ENCODE measurements at places on chromosomes 4 and X.

GRCh38 chrX:25601323-25601722, 536.8 kb upstream of the MAGEB18 start:
- no peak for DNase-seq

GRCh38 chr4:181289198-181289597, 954.0 kb upstream of the TENM3 start:
- no peak for DNase-seq

DNA sequence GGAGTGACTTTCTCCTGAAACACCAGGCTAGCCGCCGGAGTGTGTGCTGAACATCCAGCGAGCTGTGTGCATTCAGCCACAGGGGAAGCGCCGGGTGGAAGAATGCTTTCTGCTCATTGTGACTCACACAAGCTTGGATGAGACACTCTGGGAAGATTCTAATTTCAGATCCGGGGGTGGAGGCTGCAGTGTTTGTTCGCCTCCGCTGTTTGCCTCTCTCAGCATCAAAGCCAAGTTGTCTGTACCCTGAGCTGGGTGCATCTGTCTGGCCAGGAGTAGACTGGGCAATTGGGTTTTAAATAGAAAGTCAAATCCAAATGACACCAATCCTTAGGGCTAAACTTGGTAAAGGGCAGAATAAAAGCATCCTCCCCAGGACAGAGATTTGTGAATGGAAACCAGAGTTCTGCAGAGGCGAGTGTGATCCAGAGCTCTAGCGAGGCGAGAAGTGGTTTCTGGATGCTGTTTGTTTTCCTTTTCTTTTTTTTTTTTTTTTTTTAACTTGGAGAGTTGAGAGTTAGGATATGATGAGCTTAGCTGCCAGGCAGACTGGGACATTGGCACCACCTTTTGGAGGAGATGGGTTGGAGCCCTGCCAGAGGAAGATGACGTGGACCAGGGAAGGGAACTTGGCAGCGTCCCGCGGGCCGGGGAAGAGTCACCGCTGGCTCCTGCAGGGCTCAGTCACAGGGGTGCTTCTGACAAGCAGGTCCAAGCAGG, 196.0 kb upstream of the PSAPL1 start:
- no peak for DNase-seq

DNA sequence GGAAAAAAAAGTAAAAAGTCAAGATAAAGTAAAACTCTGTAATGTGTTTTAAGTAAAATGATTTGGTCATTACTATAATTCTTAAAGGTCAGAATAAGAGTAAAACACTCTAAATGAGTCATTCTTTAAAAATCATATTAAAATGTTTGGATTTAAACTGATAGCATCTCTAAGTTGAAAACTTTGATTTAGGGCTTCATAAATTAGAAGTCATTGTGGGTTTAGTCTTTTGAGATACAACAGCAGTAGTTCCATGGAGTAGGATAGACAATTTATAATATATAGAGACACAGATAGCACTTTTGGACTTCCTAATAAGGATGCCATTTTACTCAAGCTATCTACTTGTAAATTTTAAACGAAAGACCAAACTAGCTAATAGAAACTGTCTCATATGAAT, 77.1 kb upstream of the PABPC4L start:
- DNase-seq = no peak

GRCh38 chr4:2745981-2746806, 9.9 kb downstream of the TNIP2 start:
- DNase-seq = no peak

- no peak for DNase-seq
These were observed 4.1 kb upstream of the PDGFC start for GRCh38 chr4:156975686-156976085.

- DNase-seq = no peak
These were observed 590.7 kb downstream of the BCOR start for GRCh38 chrX:39507034-39507433.

DNA sequence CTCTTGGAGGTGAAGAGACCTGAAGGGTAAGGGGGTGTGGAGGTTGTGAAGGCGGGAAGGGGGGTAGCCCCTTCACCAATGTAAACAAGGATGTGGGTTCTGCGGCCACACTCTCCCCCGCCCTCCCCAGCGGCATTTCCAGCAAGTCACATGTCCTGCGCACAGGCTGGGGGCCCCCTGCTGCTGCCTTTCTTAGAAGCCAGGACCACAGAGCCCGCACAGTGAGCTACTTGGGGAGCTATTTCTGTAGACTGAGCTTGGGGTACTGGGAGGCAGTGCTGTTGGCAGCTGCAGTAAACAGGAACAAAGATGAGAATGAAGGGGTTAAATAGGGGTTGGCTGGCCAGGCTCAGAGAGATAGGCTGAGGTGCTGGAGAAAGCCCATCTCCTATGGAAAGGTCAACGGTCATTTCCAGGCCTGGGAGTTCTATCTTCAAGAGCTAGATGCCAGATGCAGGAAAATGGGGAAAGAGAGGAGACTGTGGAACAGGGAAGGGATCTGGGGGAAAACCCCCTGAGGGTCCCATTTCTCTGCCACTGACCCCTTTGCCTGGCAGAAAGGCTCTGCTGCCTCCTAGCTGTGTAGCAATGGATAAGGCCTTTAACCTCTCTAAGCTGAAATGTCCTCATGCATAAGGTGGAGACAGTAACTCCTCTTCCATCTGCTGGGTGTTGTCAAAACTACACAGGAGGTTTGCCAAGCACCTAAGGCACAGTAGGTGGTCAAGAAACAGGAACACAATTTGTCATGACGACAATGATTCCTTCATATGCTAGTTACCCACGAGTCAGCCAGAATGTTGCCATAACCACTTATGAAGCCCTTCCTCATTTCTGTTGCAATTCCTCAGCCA, 18.5 kb upstream of the PIM2 start:
- DNase-seq = no peak

DNA sequence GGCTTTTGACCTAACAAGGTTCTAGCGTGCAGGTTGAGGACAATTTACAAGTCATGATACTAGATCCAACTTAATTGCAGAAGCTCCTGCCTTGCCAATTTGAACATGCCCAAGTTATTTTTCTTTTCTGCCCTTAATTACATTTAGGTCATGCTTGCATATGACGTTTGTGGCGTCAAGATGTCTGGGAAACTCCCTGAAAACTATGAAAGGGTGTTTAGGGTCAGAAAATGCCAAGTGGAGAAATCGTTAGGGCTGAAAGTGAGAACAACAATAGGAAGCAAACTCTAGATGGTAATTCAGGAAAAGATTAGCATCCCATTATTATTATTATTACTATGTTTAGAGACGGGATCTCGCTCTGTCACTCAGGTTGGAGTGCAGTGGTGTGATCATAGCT, 38.2 kb upstream of the PLAC8 start:
- DNase-seq = no peak

- no peak for DNase-seq
These were observed 1.6 kb upstream of the NAT8L start for GRCh38 chr4:2057382-2058065.

DNA sequence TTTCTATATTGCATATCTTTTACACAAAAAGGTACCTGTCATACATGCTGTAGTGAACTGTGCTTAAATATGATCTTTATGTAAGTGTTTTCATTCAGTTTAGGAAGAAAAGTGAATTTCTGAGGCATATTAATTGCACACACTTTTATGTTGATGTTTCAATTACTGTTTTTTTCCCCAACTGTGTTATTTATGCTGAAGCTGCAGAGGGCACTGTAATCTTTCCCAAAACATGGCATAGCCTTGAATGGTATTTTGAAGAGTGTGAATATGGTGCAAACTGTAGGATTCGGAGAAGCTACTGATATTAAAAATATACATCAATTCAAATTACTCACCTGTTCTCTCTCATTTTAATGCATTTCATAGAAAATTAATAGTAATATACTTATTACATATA, 6.0 kb upstream of the CENPE start:
- DNase-seq = no peak

GRCh38 chr4:186948361-186949242, 224.9 kb upstream of the FAT1 start:
- DNase-seq = no peak

DNA sequence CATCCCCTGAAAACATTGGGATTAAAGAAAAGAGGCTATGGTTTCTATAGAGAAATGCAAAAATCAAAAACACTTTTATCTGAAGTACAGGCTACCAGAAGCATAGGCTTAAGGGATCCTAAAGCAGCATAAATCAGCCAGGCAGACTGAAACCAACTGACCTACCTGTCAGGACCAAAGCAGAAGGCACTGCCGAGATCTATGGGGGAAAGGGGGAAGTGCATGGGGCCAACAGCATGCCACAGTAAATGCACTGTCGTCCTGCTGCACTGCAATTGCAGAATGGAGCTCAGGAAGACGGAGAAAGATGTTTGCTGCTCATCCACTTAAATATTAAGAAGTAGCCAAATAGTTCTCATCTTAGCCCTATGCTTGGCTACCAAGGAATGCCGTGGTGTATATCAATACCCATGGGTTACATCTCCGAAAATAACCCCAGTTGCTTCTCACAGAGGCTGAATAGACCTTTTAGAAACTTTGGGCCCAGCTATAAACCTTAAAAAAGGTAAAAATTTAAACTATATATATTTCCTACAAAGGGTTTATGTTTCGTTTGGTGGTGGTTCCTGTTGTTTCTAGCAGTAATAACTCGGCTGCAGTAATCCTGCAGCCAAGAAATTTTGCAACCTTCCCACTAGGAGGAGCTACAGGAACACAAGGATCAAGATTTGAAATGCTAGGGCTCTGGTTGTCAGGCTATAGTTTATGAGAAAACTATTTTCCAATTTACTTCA, 312.2 kb upstream of the DIAPH2 start:
- DNase-seq = no peak

DNA sequence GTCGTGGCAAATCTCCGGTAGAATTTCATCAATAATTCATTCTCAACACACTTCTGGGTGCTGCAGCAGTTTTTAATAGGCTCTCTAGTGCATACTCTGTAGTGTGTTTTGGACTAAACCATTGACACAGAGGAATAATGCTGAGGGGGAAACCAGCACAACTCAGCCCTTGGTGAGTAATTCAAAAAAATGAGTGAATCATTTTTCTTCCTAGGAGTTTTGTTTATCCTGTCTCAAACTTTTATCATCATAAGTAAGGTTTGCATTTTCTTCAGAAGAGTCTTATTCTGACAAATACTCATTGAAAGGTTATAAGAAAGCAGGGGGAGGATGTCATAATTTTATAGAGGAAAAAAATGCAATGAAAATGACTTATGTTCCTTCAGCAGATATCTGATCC, 2542.7 kb downstream of the PCDH7 start:
- DNase-seq = no peak

- no peak for DNase-seq
These were observed 8.9 kb upstream of the P2RY8 start for GRCh38 chrX:1545776-1546408.

GRCh38 chr4:137738375-137738990, 206.2 kb upstream of the PCDH18 start:
- DNase-seq = no peak

GRCh38 chr4:53651156-53651735, 60.0 kb upstream of the LNX1 start:
- DNase-seq = no peak

DNA sequence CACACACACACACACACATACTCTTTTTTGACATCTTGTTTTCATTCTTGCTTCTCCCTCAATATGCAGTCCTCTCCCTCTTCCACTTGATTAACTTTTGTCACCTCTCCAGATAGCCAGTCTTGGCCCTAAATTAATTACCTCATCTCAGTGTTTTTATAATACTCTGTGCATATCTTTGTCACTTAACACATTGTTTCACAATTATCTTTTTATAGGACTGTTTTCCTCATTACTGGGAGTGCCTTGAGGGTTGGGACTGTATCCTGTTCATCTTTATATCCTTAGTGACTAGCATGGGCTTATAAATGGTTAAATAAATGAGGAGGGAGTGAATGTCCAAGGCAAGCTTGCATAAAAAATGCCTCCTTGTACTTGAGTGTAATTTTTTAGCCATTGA, 33.1 kb downstream of the SYNPO2 start:
- no peak for DNase-seq

- DNase-seq = no peak
These were observed 10.1 kb downstream of the ELF4 start for GRCh38 chrX:130100180-130100579.
